ENCODE measurements at places on chromosomes 7 and 10.

DNA sequence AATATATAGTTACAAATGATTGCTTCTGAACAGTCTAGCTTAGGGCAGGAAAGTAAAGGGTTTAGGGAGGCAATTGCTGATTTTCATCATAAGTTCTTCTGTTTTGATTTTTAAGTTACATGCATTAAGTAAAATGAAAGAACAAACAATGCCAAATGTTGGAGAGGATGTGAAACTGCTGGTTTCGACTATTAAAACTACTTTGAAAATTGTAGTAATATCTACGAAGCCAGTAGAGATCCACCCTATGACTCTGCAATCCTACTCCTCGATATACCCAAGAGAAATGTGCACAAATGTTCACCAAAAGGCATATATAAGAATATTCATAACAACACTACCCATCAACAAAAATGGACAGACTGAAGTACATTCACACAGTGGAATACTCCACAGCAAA lies 24.3 kb downstream of the PDZD8 start:
- no peak for DNase-seq

- DNase-seq = no peak
These were observed 7.5 kb downstream of the MPP7 start for GRCh38 chr10:28295336-28295735.

GRCh38 chr10:96236090-96236478 lies 35.3 kb downstream of the BLNK start:
- DNase-seq = no peak

DNA sequence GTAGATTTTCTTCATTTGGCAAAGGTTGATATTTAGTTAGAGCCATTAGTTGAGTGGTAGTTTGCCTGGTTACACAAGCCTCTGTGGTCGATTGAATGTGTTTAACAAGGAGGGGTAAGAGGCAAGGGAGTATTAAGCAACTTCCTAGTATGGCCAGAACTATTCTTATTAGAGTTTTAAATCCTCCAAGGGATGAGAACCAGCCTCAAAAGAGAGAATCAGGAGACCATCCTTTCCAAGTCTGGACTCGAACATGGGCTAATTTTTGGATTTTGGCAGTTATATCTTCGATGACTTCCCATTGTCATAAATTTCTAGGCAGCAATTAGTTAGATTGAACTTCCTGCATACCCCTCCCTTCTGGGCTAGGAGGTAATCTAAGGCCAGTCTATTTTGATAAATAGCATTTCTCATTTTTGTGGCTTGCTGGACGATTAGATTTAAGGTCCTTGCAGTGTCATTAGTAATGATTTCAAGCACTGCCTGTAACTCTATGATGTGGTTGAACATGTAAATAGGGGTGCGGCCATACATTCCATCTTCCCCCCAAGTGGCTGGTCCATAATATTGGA lies 219.5 kb upstream of the KCND2 start:
- no peak for DNase-seq

GRCh38 chr10:23445591-23445990 lies 6.7 kb downstream of the OTUD1 start:
- DNase-seq = no peak
